ENCODE measurements at places on chromosomes 5 and 9.

- DNase-seq: no peak
Measured at GRCh38 chr5:25713259-25713658, 1068.5 kb upstream of the CDH10 start.

- DNase-seq: no peak
Measured at GRCh38 chr5:91797576-91797975, 414.5 kb upstream of the ARRDC3 start.

DNA sequence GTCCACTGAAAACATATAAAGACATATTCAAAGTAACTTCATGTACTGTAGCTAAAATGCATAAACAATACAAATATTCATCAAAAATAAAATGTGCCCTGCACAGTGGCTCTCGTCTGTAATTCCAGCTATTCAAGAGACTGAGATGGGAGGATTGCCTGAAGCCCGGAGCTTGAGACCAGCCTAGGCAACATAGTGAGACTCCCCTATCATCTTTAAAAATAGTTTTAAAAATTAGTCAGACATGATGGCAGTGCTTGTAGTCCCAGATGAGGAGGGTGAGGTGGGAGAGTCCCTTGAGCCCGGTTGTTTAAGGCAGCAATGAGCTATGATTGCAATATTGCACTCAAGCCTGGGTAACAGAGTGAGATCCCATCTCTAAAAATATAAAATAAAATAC, 534.1 kb downstream of the ANXA1 start:
- DNase-seq: no peak

GRCh38 chr5:115634343-115635132, 8.7 kb upstream of the TMED7 start:
- DNase-seq: peak; percentile 67

- no peak for DNase-seq
Measured at GRCh38 chr9:112065806-112066606, 109.1 kb downstream of the SUSD1 start.

DNA sequence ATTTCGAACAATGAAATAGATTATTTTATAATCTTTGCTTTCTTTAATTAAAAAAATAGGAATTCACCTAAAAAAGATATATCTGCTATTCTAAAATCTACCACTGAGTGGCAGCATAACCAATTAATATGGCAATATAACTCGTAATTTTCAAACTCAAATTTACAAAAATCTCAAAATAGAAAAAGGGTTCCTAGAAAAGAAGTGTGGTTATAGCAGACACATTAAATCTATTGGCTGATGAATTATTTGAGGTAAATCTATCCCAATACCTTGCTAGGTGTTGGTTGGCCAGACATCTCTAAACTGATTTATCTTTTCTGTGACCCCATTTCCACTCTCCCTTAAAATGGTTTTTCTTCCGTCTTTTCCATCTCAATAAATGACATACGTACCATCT, 30.2 kb upstream of the NRG2 start:
- no peak for DNase-seq

- DNase-seq: no peak
Measured at GRCh38 chr5:76219636-76220035, 136.5 kb downstream of the SV2C start.

DNA sequence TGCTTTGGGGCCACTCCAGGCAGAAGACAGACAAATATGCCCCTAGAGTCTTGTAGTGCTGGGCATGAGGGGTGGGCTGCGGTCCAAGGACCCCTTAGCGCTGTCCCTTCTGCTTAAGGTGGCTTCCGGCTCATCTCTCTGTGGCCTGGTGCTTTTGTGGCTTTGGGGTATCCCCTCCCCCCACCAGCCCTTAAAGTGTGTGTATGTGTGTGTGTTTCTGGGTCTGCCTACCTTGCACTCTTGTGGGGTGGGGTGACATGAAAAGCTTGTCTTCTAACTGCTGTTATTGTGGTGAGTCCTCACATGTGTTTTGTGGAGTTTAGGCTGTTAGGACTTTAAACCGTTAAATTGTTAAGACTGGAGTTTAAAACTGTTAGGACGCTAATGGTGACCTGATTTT, 23.6 kb downstream of the MARCHF6 start:
- no peak for DNase-seq

DNA sequence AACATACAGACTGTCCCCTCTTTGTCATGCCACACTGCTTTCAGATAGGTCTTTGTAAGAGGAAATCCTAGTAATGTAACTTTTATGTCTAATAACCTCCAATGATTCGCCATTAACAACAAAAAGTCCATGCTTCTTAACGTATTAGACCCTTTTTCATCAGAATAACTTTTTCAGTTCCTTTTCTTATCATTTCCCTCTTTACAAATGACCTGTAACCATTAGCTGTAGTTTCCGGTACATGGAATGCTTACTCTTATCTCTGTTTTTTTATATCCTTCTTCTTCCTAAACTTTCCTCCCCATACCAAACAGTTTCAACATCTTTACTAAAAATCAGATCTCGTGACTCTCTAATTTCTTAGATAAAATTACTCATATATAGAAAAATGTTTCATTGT, 268.9 kb upstream of the TYRP1 start:
- DNase-seq: no peak

DNA sequence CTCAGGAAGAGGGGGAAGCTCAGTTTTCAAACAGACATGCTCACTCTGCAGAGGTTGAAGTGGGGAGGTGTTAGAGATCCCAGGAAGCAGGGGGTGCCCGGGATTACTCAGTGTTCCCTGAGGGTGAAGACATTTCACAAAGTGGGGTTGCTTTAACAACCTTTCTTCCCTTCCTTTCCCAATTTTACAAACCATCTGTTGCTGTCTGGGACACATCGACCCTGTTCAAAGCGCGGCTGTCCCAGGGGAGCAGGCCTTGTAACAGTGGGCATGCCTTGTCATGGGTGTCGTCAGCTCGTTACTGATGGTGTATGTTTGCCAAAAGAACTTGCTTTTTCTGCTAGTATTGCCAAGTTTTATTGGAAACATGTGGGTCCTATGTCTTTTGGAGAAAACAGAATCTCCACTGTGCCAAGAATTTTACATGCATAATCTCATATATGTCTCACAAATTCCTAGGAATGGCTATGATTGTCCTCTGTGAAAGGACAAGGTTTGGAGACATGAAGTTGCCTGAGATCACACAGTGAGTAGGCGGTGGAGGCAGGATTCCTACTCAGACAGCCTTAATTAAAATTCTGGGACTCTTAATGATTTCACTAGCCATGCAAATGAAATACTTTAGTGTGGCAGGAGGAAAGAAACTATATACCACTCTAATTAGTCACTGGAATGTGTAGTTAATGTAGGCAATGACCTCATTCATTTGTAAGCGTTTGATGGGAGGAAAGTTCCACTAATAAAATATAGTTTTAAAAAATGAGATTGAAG, 198.9 kb downstream of the NXNL2 start:
- DNase-seq: no peak

GRCh38 chr9:34079181-34079580, 30.5 kb upstream of the UBAP2 start:
- DNase-seq: no peak

DNA sequence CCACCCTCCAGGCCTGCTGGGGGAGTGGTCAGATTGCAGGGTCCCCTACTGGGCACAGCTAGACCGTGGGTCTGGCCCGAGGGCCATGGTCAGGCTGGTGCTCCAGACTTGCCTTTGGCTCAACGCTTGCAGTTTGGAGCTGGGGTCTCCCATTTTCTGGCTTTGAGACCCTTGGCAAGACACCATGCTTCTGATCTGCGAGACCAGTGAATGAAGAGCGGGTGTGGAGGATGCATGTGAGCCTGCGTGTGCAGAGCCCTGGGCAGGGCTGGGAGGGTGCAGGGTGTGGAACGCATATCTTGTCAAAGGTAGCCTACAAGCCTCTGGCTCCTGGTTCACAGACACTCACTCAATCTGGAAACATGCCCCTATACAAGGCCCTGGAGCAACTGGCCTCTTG, 6.1 kb upstream of the MRNIP start:
- DNase-seq: no peak

DNA sequence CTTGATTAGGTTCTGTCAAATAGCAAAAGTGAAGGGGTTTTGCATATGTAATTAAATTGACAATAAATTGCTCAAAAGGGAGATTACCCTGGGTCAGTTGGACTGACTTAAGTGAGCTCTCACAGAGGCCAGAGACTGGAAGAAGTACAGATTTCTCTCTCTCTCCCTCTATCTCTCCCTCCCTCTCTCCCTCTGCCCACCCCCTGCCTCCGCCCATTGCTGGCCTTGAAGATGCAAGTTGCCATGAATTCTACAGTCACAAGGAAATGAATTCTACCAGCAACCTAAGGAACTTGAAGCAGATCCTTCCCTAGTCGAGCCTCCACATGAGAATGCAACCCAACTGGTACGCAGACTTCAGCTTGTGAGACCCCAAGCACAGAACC, 119.2 kb downstream of the LPAR1 start:
- DNase-seq: no peak

GRCh38 chr5:143698574-143698973, 113.4 kb upstream of the HMHB1 start:
- DNase-seq: no peak

GRCh38 chr5:11075035-11075805, 314.2 kb upstream of the DAP start:
- no peak for DNase-seq

- DNase-seq: no peak
Measured at GRCh38 chr9:93261281-93261680, 77.3 kb downstream of the WNK2 start.

GRCh38 chr5:158313027-158313732, 454.2 kb upstream of the CLINT1 start:
- no peak for DNase-seq

GRCh38 chr9:76655971-76656370, 108.3 kb upstream of the PCA3 start:
- no peak for DNase-seq

DNA sequence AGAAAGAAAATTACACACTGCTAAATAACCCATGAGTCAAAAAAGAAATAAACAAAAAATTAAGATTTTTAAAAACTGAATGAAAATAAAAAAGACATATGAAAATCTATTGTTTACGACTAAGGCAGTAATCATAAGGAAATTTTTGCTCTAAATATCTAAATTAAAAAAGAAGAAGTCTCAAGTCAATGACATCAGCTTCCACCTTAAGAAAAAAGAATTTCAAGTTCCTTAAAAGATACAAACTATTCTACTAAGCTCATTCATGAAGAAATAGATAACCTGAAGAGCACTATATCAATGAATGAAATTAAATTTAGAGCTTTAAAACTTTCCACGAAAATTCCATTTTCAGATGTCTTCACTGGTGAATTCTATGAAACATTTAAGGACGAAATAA, 15.7 kb upstream of the STARD4 start:
- DNase-seq: no peak

GRCh38 chr9:108445431-108446071, 410.2 kb downstream of the ACTL7B start:
- DNase-seq: no peak

- no peak for DNase-seq
Measured at GRCh38 chr5:112570708-112571444, 151.8 kb upstream of the EPB41L4A start.

DNA sequence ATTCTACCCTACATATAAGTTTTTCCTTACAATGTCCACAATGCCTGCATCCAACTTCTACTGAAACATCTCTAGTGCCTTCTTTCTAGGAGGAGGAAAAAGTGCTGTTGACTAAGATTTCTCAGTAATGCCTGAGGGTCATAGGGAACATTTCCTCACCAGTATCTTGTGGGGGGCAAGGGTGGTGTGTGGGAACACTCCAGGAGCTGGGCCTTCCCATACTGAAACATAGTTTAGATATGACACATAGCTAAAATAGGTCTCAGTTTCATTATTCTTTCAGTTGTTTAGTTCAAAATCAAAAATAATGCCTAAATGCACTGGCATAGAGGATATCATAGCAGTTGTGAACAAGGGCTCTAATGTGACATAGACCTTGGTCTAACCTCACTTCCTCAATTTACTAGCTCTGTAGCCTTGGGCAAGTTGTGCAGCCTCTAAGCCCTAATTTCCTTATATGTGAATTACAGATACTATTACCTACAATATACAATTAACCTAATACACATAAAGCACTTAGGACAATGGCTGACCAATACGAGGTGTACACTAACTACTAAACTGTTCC, 66.1 kb downstream of the HAPLN1 start:
- no peak for DNase-seq

DNA sequence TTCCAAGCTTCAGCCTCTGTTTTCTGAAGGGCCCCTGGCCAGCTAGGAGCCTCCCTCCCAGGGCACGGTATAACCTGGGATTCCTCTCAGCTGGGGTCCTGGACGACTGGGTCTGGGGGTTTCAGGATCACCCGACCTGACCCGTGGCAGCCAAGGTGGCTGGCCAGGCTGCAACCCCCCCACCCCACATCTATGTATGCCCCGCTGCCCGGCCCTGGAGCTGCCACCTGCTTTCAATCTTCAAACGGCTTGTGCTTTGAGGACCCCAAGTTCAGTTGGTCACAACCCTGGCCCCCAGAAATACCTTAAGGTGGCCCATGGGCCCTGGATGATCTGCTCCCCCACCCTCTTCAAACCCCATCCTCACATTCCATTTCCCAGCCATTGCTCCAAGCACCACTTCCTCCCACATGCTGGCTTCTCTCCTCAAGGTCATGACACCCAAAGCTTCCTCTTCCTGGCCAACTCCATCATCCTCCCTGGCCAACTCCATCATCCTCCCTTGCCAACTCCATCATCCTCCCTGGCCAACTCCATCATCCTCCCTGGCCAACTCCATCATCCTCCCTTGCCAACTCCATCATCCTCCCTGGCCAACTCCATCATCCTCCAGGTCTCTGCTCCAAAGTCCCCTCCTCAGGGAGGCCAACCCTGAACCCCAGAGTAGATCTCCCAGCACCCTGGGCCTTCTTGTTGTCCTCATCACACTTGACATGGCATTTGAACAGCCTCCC, 17.2 kb upstream of the TTLL11 start:
- no peak for DNase-seq

DNA sequence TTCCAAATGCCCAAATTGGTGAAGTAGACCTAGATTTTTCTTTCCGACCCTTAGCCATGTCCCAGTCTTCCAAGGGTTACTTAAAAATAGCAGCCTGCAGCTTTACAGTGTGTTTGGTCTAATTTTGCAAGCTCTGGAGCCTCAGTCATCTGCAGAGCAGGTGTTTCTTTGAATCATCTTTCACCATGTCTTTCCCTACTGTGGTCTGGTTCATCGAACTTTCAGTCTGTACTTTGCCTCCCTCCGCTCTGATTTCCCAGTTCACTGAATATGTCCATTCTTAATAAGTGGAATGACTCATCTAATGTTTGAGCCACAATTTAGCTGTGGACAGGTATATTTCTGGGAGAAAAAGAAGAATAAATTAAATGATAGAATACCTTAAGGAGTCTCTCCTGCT, 1060.7 kb downstream of the EFNA5 start:
- DNase-seq: no peak

- no peak for DNase-seq
Measured at GRCh38 chr5:3490957-3491507, 104.6 kb upstream of the IRX1 start.

- DNase-seq: no peak
Measured at GRCh38 chr9:127905788-127906191, 6.4 kb upstream of the ST6GALNAC6 start.

GRCh38 chr9:126394802-126395201, 68.2 kb downstream of the MVB12B start:
- no peak for DNase-seq

Data from stimulated activated CD4-positive, alpha-beta T cell treated with anti-CD3 and anti-CD28 coated beads, TNF-alpha, amount 100 ng/mL, for 4 hours (primary cell).